ENCODE measurements at places on chromosomes 12 and 14.

DNA sequence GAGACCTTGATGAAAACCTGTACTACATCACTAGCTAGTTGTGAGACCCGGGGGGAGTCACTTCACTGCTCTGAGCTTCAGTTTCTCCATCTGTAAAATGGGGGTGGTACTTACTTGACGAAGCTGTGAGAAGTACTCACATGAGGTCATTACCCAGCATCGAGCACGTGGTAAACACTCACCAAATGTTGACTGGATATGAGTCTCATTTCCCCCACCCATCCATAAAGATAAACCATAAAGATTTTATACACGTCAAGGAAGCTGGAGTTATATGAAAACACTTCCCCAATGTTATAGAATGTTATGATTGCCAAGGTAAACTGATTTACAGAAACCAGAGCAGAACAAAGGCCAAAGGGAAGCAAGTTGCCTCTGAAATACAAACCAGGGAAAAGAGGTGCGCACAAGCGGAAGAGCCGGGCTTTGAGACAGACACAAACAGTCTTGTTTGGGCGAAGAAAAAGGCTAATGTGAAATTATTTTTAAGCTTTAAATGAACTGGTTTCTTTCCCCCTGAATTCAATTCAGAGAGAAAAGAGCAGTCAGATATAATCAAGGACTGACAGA, 536.8 kb downstream of the MED13L start:
- DNase-seq: no peak

DNA sequence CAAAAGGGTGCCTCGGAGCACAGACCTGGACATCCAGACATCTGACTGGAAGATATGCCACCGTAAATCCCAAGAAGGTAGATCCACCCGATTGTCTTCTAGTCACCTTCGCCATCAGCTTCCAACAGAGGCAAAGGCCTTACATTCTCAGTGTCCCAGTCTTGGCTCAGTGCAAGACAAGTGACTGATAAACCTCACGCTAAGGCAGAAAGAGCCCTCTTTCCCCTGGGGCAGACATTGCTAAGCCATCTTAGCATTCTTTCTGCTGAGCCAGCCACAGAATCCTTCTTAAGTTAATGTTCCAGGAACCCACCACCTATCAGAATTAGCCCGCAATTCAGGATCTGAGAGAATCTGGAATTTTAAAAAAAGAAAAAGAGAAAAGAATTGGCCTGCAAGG, 4.3 kb upstream of the PLEKHG6 start:
- DNase-seq: no peak

GRCh38 chr12:52523824-52524223, 3.6 kb upstream of the KRT5 start:
- DNase-seq: no peak

DNA sequence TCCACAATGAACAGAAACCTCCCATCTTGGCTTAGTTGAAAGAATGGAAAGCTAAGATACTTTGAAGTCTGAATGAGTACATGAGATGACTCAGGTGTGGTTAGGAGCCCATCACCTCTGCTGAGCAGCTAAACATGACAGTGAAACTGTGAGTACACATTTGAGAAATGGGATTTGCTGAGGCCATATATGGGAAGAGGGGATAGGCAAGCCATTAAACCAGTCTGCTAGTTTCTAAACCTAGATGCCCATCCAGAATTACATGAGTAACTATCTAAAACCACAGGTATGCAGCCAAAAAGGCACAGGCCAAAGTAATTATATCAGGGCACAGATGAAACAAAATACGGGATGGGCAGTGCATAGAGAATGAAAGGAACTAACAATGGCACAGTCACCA, 41.2 kb downstream of the NKX2-1 start:
- no peak for DNase-seq

DNA sequence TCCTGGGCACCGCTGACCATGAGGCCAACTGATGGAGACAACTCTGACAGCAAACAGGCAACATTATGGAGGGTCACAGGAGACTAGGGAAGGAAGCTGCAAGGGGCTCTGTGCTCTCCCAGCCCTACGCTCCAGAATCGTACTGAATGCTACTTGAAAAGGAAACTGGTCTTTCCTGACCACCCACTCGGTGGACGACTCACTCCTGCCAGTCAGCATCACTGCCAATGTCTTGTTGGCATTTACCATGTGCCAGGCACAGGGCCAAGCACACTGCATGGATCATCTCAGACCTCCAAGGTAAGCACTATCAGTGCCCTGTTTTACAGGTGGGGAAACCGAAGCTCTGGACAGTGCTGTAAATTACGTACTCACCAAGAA, 38.0 kb downstream of the CCDC85C start:
- DNase-seq: no peak

- no peak for DNase-seq
These were observed 44.4 kb downstream of the TBX5 start for GRCh38 chr12:114361545-114361944.

GRCh38 chr14:63543826-63544406, 739 bp upstream of the PPP2R5E start:
- DNase-seq: no peak

DNA sequence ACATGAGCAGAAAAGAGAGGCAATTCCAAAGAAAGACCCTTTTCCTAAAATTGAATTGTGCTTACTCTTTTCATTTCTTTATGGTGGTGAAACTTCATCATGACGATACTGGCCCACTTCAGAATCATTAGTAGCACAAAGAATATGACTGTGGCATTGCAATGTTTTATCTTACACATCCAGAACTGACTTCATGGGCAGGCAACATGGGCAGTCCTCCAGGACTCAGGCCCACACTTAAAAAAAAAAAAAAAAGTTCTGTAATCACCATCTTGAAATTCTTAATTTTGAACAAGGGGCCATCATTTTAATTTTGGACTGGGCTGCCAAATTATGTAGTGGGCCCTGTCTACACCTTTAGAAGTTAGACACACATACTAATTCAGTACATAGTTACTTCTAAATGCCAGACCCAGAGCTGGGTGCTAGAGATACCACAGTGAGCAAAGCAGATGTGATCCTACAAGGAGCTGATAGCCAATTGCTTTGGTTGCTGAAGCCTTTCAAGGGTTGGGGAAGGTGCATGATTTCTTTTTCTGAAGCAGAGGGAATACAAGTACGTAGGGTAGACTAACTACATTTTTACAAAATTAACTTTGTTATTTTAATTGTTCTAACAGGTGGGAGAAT, 35.2 kb downstream of the HELB start:
- DNase-seq: no peak

DNA sequence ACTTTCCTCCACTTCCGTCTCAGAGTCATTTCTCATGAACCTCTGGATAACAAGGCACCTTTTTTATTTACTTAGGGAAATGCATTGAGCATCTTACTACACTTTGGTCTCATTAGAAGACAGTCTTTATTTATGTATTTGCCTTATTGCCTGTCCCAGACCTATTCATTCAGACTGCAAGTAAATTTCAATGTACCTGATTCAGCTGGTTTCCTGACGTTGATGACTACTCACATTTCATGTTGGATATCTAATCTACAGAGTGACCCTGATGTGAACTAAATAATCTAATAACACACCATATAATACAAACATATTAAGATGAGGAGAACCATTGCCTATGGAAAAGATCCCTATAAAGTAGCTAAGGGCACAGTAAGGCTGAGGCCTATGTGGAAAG, 267.7 kb downstream of the SLC6A15 start:
- DNase-seq: no peak

DNA sequence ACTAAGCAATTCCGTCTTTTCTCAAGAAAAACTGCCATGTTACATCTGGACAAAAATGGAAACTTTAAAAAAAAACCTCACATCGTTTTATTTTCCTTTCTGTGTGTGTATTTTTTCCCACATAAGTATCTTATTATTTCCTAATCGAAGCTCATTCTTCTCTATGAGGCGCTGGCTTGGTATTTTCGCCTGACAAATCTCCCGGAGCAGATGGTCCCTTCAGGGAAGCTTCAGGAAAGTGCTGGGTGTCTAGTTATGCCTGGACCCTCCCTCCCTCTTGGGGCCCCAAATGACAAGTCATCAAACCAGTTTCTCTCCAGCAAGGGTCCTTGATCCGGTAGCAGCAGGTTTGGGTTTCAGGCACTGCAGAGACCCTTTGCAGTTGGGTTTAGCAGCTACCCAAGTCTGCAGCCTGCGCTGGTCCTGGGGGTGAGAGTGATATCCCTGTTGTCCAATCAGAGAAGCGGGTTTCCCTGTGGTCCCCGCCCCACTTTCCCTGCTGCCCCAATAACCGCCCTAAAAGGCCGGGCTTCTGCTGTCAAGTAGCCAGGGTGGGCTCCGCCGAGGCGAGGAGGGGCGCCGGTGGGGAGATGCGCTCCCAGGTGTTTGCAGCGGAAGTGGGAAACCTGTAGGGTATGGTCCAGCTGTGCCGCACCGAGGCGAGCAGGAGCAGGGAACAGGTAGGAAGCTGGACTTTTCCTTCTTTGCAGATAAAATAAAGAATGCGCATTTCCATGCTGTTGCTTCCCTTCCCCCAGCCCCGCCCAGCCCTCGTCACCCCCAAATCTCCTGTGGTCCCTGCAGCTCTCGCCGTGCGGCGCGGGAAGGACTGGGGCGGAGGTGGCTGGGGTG, at the start of gene CNTN1:
Gene CNTN1, plus strand, starts transcription at position 527 of the 852 bp plus-strand sequence.
- DNase-seq: peak; percentile 69

GRCh38 chr14:67335781-67336180, 23.8 kb downstream of the ATP6V1D start:
- no peak for DNase-seq

DNA sequence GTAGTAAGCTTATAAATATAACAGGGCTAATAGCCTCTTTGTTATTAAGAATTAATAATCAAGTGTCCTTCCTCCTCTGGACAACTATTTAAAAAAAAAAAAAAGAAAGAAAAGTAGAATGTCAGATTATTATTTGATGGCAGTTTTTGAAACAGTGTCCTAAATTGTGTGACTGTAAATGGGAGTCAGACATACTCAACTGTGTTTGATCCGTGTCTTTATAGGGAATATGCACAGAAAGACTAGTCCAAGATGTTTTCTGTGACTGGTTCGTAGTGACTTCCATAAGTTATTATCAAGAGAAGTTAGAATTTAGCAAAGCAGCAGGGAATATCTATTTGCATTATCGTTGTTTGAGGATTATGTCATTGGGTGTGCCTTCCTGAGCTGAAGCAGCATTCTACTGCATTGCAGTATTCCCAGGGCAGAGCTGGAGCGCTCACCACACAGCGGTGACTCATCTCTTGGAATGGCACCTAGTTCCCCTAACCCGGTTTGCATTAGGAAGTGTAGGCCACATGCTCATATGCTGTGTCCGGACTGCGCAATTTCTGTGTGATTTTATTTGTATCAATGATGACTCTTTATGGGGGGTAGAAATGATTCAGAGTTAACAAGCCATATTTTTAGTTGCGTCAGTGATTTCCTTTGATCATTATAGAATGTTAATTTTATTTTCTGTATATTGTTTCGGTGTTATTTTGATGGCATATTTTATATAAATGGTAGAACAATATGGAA, 7.9 kb downstream of the DYNC1H1 start:
- DNase-seq: no peak

GRCh38 chr12:42810006-42810405, 220.5 kb upstream of the PRICKLE1 start:
- DNase-seq: no peak

DNA sequence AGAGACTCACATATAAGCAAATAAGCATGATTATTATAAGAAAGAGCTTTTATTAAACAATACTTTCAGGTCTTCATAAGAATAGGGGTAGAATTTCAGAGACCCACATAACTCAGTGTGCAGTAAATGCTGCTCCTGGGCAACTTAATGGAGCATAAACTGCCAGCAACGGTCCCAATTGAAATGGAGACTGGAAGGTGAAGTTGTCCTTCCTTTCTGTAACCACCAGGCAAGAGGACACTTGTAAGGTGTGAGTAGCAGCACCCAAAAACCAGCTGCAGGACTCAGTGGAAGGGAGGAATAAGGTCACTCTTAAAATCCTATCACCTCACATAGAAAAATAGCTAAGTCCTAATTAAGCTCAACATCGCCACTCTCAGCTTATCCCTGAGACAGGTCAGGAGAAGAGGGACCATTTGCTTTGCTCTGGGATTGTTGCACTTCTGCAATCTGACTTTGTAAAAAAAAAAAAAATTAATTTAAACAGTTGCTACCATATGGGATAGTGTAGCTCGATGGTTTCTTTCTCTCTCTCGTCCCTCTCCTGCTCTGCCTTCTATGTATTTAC, 22.7 kb upstream of the LTA4H start:
- DNase-seq: no peak

DNA sequence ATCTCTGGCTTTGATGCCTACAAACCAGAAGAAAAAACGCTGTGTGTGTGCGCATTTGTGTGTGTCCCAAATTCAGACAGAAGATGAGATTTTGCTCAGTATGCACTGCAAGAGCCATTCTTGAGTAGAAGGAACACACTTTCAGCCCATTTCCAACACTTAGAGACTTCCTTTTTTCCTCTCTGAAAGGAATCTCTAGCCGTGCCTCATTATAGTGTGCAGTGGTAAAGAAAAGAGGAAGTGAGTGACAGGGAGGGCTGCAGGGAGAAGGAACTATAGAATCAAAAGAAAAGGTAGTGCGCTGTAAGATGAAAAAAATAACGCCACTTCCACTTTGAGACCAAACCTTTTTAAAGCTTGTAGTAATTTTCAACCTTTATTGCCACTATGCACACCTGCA, 1400.9 kb upstream of the FLRT2 start:
- no peak for DNase-seq

- DNase-seq: no peak
These were observed 91.1 kb downstream of the IRF2BPL start for GRCh38 chr14:76937181-76938091.

- DNase-seq: no peak
These were observed 171.1 kb downstream of the PRKCH start for GRCh38 chr14:61492474-61492873.

GRCh38 chr12:47746073-47746472, 12.6 kb downstream of the RAPGEF3 start:
- DNase-seq: no peak

- DNase-seq: no peak
These were observed 4.2 kb upstream of the BAZ2A start for GRCh38 chr12:56634242-56634836.

DNA sequence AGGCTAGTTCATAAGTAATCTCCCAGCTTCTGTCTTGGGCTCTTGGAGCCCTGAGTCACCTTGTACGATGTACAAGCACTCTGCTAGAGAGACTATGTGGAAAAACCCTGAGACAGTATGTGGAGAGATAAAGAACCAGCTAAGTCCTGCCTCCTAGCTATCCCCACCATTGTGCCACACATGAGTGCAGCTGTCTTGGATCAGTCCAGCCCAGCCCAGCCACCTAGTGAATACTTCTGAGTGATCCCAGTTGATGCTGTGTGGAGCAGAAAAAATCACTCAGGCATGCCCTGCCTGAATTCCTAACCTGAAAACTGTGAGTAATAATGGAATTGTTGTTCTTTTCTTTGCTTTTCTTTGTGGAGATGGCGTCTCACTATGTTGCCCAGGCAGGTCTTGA, 5.1 kb upstream of the SERPINA6 start:
- no peak for DNase-seq

GRCh38 chr14:63897721-63898163, 44.9 kb downstream of the SYNE2 start:
- no peak for DNase-seq
